ENCODE measurements at places on chromosomes 2 and 18.

GRCh38 chr18:55875371-55875901 is 287.4 kb upstream of the TCF4 start:
- DNase-seq, result no peak

- no peak for DNase-seq
Measured at GRCh38 chr2:184646177-184646576, 47.8 kb downstream of the ZNF804A start.

DNA sequence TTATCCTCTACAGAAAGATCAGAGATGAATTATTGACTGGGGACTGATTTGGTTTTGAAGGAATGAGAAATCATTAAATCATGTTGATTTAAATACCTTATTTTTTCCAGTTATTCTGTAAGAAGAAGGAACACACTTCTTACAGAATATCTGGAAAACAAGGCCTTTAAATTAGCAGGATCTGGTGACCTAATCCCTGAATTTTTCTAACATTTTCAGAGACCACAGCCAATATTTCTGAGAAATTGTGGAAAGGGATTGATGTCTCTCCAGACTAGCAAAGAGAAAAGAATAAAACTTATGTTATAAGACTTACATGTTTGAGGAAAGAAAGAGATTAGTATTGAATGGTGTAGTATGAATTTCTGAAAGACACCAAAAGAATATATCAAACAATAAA is 104.0 kb downstream of the KCNE4 start:
- DNase-seq, result no peak

DNA sequence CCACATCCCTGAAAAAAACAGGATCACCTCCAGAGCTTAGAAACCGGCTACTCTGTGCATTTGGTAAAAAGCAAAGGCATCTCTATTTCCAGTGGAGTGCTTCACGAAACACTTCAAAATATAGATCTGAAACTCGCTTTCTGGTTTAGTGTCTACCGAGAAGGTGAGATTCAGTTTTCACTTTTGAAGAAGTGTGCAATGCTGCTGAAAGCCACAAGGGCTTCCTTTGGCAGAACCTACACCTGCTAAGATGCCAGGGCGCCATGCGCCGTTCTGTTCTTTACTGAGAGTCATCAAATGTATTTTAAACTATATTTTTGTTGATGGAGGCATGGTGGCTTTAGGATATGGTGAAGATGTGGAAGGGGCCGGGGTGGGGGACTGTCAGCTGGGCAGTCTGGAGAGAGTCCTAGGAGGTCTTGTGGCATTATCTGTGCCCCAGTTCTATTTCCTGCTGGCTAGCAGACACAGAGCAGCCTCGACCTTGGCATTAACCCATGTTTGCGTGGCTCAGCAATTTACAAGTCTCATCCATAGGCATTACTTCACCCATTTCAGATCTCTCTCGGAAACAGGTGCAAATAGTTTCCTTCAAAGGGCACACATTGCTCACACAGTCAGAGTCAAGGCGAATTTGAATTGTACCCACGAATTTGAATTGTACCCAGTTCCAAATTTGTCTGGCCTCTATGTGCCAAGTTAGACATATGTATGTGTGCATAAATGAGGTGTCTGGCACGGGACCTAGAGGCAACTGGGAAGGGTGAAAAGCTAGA is 46.7 kb upstream of the KCNF1 start:
- no peak for DNase-seq

DNA sequence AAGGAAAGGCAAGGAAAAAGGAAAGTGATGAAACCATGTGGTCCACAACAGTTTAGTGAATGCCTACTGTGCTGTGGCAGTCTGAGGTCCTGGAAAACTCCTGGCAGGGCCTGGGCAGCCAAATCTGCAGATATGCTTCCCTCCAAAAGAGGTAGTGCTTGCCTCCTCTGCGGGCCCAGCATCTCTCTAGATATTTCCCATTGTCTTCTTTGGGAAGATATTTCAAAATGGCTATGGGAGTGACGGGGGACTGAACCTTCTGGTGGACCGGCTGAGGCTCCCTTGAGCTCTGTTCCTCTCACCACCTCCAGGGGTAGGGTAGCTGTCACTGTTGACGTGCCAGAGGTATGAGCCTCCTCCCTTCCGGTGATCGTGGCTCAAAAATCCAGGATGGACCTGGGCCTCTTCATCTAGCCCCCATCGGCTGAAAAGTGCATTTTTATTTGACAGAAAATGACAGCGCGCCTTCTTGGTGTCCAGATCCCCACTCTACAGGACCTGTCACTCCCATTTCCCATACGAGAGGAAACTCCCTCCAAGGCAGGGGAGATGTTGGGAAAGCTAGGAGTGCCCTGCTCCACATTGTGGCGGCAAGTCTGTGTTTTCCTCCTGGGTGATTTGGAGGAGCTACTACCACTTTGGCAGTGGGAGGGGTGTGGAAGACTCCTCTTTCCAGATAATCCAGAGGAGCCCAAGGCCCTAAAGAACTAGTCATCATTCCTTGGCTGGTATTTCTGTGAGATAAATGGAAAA is 9.4 kb upstream of the PAX3 start:
- no peak for DNase-seq

DNA sequence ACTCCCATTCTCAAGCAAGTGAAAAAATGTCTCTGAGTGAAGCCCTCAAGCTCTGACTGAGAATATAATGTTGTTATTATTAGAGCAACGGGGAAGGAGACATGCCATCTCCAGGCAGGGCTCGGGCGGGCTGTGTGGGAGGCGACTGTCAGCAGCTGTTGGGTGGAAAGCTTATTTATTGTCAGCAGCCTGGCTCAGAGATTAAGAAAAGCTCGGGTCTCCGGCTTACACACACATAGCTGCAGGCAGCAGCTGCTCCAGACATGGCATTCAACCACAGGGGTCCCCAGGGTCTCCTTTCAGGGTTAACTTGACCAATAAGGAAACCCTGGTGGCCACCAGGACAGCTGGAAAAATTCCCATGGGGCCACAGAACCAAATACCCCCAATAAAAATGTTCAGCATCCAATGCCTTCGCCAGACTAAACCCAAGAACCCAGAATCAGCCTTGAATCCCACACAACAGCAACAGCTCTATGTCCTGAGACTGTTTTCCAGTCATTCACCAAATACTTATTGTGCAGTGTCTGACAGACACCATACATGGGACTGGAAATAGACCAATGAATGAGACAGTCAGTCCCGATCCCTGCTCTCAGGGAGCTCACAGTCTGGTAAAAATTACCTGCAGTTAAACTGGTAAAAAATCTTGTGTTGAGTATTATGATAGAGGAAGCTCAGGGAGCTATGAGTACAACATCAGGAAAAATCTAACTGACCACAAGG is 70.5 kb upstream of the RTN4 start:
- peak; percentile 57 for DNase-seq

- DNase-seq, result no peak
Measured at GRCh38 chr2:111946294-111947114, 48.1 kb downstream of the MERTK start.

- DNase-seq, result no peak
Measured at GRCh38 chr2:237642038-237642734, 14.8 kb downstream of the LRRFIP1 start.

- no peak for DNase-seq
Measured at GRCh38 chr2:174138161-174138560, 110.2 kb downstream of the OLA1 start.

DNA sequence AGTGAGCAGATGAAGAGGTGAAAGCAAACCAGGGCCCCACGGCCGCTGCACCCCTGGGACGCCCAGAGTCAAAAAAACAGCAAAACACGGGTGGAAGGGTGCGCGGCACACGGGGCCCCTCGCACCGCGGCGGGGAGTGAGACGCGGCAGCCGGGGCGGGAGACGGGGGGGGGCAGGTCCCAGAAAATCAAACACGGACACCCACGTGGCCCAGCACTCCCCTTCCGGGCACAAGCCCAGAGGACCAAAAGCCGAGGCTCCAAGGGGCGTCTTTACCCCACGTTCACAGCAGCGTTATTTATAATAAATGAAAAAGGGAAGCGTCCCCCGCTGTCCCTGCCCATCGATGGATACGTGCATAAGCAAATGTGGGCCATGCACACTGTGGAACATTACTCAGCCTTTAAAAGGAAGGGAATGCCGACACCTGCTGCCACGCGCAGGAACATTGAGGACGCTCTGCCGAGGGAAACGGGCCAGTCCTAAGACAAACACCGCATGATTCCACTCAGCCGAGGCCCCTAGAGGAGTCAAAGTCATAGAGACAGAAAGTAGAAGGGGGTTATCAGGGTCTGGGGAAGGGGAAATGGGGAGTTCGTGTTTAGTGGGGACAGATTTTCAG is 677 bp upstream of the COPS9 start:
- DNase-seq, result no peak

GRCh38 chr2:166240387-166241313 is 112.8 kb upstream of the SCN1A start:
- no peak for DNase-seq

DNA sequence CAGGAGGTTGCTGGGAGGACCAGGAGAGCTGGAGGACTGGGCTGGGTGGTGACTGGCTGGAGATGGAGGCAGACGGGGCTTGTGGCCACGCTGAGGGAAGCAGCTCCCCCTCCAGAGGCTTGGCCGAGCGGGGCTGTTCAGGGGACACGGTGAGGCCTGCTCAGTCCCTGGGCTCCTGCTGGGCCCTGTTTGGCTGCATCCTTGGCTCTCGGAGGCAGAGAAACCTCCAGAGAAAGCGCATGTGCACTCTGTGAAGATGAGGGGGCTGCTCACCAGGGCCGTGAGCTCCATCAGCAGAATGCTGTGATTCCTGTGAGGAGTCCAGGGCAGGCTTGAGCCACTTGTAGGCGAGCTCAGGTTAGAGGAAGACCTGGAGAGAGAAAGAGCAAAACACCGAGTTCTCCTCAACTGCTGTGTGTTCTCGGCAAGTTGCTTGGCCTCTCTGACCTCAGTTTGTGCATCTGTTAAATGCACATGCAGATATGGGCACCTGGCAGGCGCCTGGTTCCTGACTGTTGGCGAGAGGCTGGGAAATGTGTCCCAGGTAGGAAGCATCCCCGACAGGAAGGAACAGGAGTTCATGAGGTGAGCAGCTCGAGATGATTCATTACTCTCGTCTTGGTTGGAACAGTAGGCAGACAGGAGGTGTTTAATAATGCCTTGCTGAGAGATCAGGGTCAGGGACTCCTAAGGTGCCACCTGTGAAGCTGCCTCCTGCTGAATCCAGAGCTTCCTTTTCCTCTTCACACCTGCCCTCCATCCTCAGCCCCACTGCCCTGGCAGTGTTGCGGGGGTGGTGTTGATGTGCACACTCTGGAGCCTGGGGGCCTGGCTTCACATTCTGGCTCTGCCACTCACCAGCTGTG is 941 bp downstream of the ZAP70 start:
- DNase-seq, result no peak

- DNase-seq, result no peak
Measured at GRCh38 chr2:191171708-191172355, 21.0 kb upstream of the STAT4 start.

- no peak for DNase-seq
Measured at GRCh38 chr2:11430729-11431128, 35.2 kb downstream of the E2F6 start.

Data from GF-D8 (cell line).